Vagina (tissue), 2 donors: ENCODE measurements at places on chromosomes 2 and 18.
A peak's percentile ranks its signal among the peaks of the same experiment; 100 is the strongest.

GRCh38 chr2:100704156-100704555 lies 115.8 kb upstream of the NPAS2 start:
- H3K36me3 ChIP-seq = no peaks in the 10 kb centered on the region
- H3K27me3 ChIP-seq = no peaks in the 10 kb centered on the region
- no peak overlapping the region for H3K4me3 ChIP-seq
- H3K4me1 ChIP-seq = peaks cover 13% of the 10 kb centered on the region
- DNase-seq = peak; percentile 96

- H3K36me3 ChIP-seq = no peaks in the 10 kb centered on the region
- no peak overlapping the region for H3K27ac ChIP-seq
- DNase-seq = peak; percentile 40
- H3K27me3 ChIP-seq = no peaks in the 10 kb centered on the region
Observed at GRCh38 chr2:105553538-105554196, 154.8 kb upstream of the FHL2 start.

- H3K27ac ChIP-seq = no peak overlapping the region
- H3K36me3 ChIP-seq = no peaks in the 10 kb centered on the region
- no peaks in the 10 kb centered on the region for H3K27me3 ChIP-seq
- H3K4me1 ChIP-seq = peaks cover 19% of the 10 kb centered on the region
- H3K4me3 ChIP-seq = no peak overlapping the region
- no peak for DNase-seq
Observed at GRCh38 chr2:86487062-86487461, 45.9 kb downstream of the KDM3A start.

DNA sequence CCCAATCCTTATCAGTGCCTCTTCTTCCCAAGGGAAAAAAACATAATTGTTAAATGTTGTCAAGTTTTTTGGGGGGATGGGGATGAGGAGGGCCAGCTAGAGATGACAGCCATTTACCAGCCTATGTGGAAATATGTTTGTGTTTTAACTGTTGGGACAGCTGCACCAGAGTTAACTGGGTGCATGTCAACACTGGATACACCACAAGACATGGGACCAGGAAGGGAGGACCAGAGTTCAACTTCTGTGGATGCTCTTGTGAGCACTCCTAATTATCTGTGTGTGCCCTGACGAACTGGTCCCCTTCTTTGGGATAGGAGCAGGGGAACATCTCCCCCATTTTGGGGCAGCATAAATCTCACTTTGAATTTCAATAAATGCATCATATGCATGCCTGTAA lies 66.1 kb upstream of the FZD5 start:
- no peaks in the 10 kb centered on the region for H3K27me3 ChIP-seq
- H3K27ac ChIP-seq = no peak overlapping the region
- H3K4me1 ChIP-seq = peaks cover 6% of the 10 kb centered on the region
- no peaks in the 10 kb centered on the region for H3K36me3 ChIP-seq

GRCh38 chr2:36741188-36741837 lies 44.8 kb downstream of the VIT start:
- DNase-seq = peak; percentile 29
- no peak overlapping the region for H3K4me3 ChIP-seq
- H3K36me3 ChIP-seq = no peaks in the 10 kb centered on the region

DNA sequence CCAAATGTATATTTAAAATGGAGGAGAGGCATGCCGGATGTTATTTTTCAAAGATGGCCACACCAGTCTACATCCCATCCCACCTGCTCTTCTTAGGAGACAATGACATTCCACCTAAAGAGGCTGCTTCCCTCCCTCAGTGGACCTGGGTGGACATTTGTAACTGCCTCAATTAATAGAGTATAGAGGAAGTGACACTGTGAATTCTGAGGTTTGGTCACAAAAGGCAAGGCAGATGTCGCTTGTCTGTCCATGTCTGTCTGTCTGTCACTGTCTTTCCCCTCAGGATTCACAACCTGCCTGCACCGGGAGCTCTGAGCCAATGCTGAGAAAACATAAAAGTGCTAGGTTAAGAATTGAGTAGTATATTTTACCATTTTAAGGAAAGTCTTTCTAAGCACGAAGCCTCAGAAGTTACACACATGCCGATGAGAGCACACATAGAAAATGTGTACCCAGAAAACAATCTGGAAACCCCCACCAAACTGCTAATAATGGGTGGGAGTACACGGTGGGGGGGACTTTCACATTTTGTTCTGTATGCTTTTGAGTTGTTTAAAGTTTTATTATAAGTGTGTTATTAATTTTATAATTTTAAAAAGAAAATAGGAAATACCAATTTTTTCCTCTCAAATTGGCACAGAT lies 21.0 kb downstream of the MIB1 start:
- no peak overlapping the region for H3K4me3 ChIP-seq
- peaks cover 31% of the 10 kb centered on the region for H3K4me1 ChIP-seq
- H3K27ac ChIP-seq = no peak overlapping the region
- H3K36me3 ChIP-seq = peaks cover 6% of the 10 kb centered on the region

- peak overlapping the region; percentile 79 for H3K27ac ChIP-seq
- H3K4me3 ChIP-seq = no peak overlapping the region
Observed at GRCh38 chr2:222993920-222994650, 57.9 kb upstream of the KCNE4 start.

GRCh38 chr2:234290671-234291070 lies 206.2 kb downstream of the ARL4C start:
- H3K27me3 ChIP-seq = no peaks in the 10 kb centered on the region
- DNase-seq = no peak
- peak overlapping the region; percentile 54 for H3K27ac ChIP-seq
- peaks cover 15% of the 10 kb centered on the region for H3K4me1 ChIP-seq

DNA sequence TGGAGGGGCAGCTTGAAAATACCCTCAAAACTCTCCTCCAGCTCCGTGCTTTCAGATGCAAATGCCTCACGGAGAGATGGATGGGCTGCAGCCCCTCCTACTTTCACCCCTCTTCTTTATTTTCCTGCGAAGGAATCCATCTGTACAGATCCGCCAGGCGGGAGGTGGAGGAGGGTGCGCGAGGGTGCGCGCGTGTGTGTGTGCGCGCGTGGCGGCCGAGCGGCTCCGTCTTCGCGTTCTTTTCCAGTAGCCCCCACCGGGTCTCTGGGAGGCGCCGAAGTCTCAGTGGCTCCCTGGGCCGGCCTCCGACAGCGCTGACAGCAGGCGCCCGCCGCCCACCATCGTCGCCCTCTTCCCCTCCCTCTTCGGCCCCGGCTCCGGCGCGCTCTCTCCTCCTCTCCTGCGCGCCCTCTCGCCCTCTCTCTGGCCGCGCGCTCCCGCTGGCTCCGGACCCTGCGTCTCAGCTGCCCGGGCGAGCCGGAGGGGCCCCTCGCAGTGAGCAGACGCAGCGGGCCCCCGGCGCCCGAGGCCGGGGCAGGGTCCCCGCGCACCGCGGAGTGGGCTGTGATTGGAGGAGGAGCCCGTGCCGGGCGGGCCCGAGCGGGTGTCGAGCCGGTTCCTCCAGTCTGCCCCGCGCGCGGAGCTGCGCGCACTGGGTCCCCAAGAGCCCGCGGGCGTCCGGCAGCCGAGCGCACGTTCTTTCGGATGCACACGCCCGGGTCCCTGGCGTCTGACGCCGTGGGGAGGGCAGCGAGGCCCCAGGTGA lies at the start of gene CDH7:
Gene CDH7, plus strand, starts transcription at position 624 of the 766 bp plus-strand sequence. CDS start 11,831 bp downstream, outside the sequence.
- no peak within 1 kb of the TSS for H3K27ac ChIP-seq
- H3K27me3 ChIP-seq = no peaks in the 10 kb centered on the region
- no peak within 1 kb of the TSS for H3K4me3 ChIP-seq
